ENCODE measurements at places on chromosomes 5 and 9. TPM values are rescaled to one million over a fixed set of nuclear protein-coding genes. Genes with fewer than 3 reads are reported as not detected.
A peak's percentile ranks its signal among the peaks of the same experiment; 100 is the strongest.

- ATAC-seq: no peak
Measured at GRCh38 chr5:139389701-139390638, at the start of gene MZB1. Gene MZB1 (minus strand): TSS chr5:139389913. CDS start chr5:139389856, 57 bp downstream.

- no peak for ATAC-seq
Measured at GRCh38 chr5:133851521-133851920, 116.9 kb downstream of the C5orf15 start.

DNA sequence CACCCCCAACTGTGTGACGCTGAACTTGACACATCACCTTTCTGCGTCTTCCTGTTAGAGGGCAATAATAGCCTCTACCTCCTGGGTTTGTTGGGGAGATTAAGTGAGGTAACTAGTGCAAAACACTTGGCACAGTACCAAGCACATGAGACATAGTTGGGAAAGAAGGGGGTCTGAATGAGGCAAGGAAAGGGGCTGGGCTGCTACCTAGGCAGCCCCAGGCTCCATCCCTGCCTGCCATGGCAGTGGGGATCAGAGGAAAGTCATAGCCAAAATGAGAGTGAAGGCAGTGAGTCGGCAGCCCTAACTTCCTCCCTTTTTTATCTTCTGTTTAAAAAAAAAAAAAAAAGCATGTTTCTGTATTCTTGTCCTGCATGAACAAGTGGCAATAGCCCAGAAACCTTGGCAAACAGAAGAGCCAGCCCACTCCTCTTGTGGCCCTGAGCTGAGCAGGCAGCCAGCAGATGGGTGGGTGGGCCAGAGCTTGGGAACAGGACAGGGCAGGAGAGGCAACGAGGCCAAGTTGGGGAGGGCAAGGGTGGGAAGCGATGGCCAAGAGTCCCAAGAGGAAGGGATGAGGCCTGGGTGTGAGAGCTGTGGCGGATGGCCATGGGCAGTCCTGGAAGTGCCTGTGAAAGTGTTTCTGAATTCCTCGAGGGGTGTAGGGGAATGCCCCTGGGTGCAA is 11.4 kb downstream of the CAMK2A start:
- no peak for ATAC-seq

DNA sequence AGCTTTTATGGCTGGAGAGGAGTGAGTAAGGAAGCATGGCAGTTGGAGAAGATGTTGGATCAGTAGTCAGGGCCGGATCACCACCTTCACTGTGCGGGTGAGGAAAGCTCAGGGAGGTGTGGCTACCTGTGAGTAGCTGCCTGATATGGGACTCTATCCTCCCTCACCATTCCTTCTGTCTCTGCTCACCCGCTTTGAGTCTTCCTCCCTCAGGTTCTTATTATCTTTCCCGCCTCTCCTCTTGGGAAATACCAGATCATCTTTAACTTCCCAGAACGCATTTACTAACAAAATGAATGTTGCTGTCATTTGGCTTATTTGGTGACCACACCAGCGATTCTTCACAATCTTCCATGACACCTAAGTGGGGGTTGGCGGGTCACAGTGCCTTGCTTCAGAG is 140.7 kb upstream of the GPR151 start:
- ATAC-seq: no peak

DNA sequence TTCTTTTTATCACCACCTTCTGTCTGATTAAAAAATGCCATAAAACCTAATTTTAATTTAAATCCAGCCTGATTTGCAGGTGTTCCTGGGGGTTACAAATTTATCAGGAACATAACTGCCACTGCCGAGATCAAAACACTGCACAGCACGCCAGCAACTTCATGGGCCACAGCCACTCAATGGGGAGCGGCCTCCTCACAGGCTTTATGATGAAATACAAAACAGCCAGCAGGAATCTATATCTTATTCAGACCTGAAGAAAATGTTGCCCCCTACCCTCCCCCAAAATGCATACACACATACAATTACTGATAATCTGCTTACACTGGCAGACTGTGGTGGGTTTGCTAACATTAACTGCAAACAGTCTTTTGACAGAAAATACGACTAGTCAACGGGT is 151.7 kb upstream of the POU5F2 start:
- ATAC-seq: no peak

DNA sequence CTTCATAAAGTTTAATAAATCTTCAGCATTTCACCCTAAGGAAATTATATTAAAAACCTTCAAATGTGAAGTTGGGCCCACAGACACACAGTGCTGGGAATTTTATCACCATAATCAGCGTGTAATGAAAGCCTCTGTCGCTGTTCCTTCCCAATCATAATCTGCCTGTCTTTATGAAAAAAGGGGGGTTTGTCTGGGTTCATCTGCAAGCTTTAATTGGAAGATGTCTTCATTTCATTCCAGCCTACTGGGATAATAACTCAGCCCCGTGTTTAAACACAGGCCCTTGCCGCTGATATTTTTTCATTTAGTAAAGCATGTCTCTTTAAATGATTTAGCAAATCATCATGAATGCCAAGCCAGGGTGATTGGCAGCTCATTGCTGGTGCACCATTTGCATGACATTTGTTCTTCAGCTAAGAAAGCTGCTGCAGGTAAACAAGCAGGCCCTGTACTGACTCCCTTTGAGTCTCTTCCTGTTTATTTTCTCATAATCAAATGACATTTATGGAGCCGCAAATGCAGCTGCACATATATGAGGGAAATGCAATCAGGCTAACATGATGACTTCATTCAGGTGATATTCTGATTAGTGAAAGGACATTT is 362.9 kb upstream of the TLE4 start:
- ATAC-seq: no peak

DNA sequence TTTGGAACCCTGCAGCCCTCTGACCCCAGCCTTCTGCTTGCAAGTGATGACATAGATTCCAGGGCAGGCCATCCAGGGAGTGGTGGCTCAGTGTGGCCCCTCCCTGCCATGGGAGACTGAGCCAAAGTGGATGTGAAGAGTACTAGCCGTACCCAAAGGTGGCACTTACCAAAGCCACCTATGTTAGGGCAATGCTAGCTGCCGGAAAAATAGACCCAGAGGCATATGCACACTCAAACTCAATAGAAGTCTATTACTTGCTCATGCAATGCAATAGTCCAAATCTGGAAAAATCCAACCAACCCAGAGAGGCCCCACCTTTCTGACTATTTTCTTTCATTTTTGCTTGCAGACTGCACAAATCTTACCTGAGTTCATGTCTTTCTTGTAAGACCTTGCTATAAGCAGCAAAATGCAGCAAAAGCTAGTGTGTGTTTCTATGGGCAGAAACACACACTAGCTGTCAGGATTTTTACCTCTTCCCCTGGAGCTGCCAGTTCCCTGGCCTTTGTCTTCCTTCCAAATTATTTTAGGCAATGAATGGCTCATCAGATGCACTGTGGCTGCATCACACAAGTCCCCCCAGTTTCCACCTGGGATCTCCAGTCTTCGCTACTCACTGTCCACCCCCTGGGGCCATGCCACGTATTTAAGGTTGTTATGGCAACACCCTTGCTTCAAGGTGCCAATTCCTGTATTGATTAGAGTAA is 74.0 kb downstream of the HRH2 start:
- ATAC-seq: no peak

DNA sequence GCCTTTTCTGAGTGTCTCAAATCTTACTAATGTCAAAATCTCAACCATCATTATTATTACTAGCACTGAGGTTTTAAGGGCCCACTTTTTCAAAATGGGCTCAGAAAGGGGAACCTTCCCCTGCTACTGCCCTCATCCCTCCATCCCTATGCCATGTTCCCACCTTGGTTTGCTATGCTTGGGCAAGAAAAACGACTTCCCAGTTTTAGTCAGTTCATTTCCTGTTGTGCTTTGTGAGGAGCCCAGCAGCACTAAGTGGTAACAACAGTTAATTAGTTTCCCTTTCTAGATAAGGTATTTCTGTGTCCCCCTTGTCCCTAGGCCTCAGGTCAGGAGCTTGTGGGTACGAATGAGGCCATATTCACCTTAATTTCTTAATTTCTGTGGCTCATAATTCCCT is 595.2 kb downstream of the RAB3C start:
- ATAC-seq: no peak

GRCh38 chr9:77433675-77434445 is 214.3 kb downstream of the GNA14 start:
- ATAC-seq: peak; percentile 97

DNA sequence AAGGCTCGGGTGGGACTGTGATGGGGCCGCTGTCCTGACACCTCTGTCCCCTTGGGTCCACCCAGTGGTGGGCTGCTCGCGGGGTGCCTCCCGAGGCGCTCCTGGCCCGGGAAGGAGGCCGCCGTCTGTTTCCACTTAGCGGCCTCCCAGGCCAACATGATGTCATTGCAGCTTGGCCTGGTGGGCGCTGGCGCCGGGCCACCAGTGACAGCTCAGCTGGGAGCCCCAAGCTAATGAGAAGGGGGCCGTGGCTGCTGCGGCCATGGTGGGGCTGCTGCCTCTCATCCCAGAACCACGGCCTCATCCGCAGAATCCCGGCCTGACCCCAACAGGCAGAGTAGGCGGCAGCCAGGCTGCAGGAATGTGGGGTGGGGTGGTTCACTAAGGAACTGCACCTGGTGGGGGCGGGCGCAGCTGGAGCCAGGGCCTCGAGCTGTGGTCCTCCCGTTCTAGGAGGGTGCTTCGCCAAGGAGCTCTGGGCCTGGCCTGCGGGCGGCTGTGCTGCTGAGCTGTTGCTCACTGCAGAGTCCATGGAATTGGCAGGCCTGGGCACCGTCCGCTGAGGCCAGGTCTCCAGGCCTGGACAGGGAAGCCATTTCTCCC is 123.5 kb upstream of the COL5A1 start:
- ATAC-seq: no peak

DNA sequence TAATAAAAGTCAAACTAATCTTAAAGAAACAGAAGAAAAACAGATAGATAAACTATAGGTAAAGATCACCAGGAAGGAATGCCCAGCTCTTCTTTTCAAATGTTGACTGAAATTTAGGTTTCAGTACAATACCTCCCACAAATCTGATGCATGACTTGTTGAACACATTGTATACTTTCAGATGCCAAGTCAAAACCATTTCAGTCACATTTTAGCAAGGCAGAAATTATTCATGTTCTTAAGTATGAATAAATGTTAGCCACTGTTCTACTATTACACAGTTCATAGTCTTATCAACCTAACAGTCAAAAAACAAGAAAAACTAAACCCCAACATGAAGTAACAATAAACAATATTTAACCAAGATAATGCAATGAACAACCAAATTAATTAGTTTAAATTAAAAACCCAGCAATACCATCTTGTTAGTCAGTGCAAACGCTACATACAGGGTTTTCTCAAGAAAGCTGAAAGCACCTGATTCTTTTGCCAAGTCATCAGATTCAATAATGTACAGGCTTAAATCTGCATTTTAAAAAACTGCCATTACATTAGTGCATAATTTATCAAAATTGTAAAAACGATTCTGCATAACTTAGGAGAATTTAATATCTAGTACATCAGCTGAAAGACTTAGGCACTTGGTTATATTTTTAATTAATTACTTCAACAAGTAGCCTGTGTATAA is 20.0 kb upstream of the PDCL start:
- ATAC-seq: peak; percentile 64

GRCh38 chr9:127875306-127875966 is 2.0 kb downstream of the AK1 start:
- peak; percentile 26 for ATAC-seq

DNA sequence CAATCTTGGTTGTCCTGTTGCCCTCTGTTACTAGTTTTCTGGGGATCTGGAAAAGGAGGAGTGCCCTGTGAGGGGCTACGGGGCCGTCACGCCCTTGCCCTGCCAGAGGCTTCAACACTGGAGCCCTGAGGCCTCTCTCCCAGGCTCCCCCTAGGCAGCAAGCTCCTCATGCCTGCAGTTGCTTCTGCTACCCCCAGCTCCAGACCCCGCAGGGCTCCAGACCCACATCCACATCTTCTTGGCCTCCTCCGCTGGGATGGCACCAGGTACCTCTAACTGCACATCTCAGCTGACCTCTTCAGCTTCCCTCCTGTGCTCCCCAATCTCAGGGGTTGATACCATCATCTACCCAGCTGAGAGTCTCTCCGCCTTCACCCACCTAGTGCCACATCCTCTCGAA is 116.0 kb downstream of the ZNF354C start:
- ATAC-seq: no peak

DNA sequence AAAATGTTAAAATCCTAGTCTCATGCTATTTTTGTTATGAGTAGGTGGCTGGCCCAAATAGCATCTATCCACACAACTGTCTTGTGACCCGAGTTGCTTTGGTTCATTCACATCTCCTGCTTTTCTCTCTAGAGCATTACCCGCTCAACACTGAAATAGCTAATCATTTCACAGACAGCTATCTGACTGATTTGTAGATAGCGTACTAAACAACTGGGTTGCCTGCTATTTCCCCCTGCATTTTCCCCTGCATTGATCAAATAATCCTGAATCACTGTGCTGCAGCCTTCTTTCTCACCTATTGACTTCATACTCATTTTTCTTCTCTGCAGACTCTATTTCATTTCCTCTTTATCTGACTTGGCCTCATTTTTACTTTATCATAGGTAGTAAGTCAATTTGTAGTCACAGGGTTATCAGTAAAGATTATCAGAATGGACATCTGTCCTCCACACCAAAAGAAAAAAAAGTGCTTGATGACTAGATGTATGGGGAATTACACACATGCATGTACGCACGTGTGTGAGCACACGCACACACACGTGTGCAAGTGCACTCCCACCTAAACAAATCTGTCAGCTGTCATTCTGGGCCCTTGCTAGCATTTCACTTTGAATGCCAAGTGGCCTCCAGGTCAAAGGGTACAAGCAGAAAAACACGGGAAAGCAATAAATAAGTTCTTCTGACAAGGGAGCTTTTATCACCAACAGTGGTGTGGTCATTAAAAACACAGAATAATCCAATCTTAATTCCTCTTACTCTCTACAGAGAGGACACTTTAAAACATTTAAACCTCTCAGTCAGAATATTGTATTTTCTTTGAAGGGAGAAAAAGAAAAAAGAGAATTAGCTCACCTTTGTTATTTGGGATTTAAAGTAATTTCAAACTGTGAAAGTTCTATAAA is 501.6 kb downstream of the EFNA5 start:
- ATAC-seq: no peak

GRCh38 chr5:126104341-126104740 is 318.9 kb upstream of the GRAMD2B start:
- no peak for ATAC-seq

- ATAC-seq: peak; percentile 80
Measured at GRCh38 chr5:43193181-43193893, 1.3 kb downstream of the NIM1K start.

GRCh38 chr5:114305402-114306207 is 56.3 kb upstream of the KCNN2 start:
- ATAC-seq: no peak

Gene KIF27
- 4.9 TPM for total RNA-seq

Gene FOXD4L3
- total RNA-seq: 0.52 TPM

Gene MVB12B
- total RNA-seq: 28.4 TPM

Gene IL3
- not detected for total RNA-seq

Gene SLC4A9
- total RNA-seq: not detected

Gene FAM221B
- total RNA-seq: 0.41 TPM

Gene TMC1
- total RNA-seq: 0.19 TPM

Gene PAEP
- not detected for total RNA-seq

Gene GRHPR
- 88.1 TPM for total RNA-seq

Gene NR5A1
- 0.58 TPM for total RNA-seq
